SK-N-DZ (cell line): ENCODE measurements at places on chromosomes 6 and 20.

DNA sequence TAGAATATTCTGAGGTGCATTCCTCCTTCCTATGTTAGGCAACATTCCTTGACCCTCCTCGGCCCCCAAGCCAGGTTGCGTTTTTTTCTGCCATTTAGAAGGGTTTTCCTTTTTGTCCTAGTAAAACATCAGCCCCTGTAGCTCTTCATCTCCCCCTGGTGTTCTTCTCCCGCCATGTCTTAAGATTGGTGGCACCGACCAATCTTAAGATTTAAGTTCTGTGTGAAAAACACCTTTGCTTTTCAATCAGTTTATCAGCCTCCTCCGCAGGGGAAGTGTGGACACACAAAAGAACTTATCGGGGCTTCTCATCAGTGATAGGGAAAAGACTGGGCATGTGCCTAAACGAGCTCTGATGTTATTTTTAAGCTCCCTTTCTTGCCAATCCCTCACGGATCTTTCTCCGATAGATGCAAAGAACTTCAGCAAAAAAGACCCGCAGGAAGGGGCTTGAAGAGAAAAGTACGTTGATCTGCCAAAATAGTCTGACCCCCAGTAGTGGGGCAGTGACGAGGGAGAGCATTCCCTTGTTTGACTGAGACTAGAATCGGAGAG, 719 bp upstream of the EDN1 start:
- peak; percentile 32 for DNase-seq

DNA sequence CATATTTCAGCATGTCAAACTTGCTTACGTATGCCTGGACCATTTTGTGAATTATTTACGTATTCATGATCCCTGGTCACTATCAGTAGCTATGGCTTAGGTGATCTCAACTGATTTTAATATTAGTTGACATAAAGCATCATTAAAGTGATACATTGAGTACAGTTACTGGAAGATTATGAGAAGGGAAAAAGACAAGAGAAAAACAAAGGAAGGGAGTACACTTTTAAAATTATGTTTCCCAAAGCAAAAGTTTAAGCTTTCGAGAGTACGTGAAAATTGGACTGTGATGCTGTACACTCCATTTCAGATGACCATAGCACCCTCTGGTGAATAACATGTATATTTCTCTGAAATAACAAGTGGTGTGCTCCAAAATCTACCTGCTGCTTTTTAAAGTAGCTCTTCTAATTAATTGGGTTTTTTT, 215.0 kb upstream of the HSF2 start:
- peak; percentile 20 for DNase-seq

- DNase-seq, result no peak
These were observed 26.0 kb upstream of the SYNDIG1 start for GRCh38 chr20:24443436-24443835.

DNA sequence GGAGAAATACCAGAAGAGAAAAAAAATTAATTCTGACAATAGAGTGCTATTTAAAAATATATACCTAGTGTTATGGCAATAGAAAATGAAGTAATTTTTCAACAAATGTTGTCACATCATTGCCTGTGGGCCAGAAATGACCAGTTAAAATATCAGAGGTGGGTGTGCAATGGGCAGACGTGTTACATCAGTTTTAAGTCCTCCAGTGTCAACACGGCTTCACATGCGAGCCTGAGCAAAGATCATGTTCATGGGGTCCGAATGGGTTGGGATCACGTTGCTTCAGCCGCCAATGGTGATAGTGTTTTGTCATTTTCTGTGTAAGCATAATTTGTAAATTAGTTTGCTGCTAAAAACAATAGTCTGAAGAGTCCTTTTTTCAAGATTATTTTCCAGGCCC, 27.5 kb downstream of the TMEM200A start:
- no peak for DNase-seq

- DNase-seq, result no peak
These were observed 74.5 kb downstream of the HUS1B start for GRCh38 chr6:582370-582769.

DNA sequence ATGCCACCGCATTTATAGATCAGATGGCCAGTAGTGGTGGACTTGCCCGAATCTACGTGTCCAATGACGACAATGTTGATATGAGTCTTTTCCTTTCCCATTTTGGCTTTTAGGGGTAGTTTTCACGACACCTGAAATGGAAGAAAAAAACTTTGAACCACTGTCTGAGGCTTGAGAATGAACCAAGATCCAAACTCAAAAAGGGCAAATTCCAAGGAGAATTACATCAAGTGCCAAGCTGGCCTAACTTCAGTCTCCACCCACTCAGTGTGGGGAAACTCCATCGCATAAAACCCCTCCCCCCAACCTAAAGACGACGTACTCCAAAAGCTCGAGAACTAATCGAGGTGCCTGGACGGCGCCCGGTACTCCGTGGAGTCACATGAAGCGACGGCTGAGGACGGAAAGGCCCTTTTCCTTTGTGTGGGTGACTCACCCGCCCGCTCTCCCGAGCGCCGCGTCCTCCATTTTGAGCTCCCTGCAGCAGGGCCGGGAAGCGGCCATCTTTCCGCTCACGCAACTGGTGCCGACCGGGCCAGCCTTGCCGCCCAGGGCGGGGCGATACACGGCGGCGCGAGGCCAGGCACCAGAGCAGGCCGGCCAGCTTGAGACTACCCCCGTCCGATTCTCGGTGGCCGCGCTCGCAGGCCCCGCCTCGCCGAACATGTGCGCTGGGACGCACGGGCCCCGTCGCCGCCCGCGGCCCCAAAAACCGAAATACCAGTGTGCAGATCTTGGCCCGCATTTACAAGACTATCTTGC, 725 bp downstream of the EEF1A1 start:
- peak; percentile 38 for DNase-seq

GRCh38 chr6:127164036-127164435, 45.6 kb downstream of the RSPO3 start:
- no peak for DNase-seq

- DNase-seq, result no peak
These were observed 110.4 kb upstream of the BMP2 start for GRCh38 chr20:6657111-6657510.

GRCh38 chr20:12395353-12395752, 477.7 kb downstream of the BTBD3 start:
- no peak for DNase-seq

DNA sequence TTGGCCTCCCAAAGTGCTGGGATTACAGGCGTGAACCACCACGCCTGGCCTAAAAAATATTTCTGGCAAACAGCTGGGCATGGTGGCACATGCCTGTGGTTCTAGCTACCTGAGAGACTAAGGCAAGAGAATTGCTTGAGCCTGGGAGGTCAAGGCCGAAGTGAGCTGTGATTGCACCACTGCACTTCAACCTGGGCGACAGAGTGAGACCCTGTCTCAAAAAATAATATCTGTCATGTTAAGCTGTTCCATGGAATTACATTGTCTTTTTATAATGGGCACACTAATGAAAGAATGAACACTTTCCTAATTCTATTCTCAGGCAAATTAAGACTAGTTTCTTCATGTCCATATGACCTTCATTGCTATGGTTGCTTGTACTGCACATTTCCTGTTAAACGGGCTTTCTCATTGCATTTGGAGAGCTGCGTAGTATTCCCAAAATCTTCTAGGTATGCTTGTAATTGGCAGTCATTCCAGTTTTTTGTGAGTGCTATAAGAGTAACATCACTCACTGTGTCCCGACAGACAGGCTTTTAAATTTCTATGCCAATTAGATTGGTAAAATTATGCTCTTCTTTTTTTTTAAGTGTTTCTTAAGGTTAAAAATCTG, 12.1 kb downstream of the AMD1 start:
- no peak for DNase-seq

GRCh38 chr6:107867302-107867615, 43.1 kb upstream of the SCML4 start:
- DNase-seq, result no peak

DNA sequence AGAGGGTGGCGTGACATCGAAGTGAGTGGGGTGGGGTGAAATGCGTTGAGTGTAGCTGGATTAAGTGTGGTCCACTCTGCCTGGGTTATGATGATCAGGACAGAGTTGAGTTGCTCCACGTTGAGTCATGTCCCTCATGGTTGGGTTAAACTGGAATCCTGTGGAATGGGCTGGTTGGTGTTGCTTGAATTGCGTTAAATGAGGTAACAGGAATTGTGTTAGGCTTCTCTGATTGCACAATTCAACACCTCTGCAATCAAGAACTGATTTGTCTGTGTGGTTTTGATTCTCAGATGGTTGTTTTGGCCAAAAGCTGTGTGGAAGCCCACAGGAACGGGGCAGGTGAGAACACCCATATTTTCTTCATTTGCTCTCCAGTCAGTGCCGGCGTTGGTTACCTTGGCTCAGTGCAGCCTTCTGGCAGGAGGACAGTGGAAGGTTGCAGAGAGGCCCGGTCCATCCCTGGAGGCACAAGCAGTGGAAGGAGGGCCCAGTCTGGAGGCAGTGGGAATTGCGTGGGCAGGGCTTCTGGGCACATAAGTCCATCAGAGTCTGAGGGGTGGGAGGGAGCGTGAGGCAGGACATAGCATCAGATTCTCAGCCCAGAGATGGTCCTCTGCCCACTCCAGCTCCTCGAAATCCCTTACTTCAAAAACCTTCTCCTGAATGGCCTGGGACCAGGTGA, 11.6 kb downstream of the NOTCH4 start:
- no peak for DNase-seq

GRCh38 chr6:137227871-137228302, 8.7 kb upstream of the IFNGR1 start:
- no peak for DNase-seq

DNA sequence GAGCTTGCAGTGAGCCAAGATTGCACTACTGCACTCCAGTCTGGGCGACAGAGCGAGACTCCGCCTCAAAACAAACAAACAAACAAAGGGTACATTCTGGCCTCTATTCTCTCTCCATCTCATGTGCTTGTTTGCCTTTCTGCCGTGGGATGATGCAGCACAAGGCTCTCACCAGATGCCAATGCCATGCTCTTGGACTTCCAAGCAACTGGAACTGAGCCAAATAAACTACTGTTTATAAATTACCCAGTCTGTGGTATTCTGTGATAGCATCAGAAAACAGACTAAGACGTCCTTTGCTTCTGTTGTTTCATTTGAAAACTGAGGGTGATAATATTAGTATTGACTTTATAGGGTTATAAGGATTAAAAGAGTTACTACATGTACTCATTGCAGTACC, 3.6 kb upstream of the BRD2 start:
- no peak for DNase-seq

GRCh38 chr20:40196846-40197436, 492.1 kb downstream of the MAFB start:
- no peak for DNase-seq

DNA sequence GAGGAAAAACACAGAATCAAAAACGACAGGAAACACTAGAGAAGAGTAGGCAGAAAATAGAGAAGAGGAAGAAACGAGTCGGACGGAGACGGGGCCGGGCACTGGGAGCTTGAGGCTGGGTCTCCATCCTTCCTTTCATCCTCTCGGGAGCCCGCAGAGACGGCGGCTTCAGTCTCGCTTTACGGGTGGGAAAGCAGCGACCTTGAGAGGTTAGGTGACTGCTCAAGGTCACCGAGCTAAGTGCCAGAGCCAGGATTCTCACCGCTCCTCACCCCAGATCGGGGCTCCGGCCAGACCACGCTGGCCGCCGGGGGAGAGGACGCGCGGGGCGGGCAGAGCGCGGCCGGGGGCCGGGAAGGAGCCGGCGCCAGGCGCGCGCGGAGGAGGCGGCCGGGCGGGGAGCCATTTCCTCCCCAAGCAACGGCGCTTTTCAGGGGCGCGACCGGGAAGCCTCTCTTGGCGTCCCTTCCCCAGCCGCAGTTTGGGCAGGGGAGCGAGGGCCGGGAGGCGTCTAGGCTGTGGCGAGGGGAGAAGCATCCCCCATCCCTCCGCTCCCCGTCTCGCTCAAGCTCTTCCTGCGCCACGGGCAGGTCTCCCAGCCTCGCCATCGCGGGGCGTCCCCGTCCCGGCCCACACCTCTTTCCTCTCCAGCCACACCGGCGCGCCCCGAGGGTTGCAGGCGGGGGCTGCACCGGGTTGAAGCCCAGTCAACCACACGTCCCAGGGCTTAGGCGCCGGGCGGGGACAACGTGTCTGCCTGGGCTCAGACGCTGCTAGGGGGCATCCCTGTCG, 24.1 kb upstream of the MAP3K7 start:
- peak; percentile 78 for DNase-seq

DNA sequence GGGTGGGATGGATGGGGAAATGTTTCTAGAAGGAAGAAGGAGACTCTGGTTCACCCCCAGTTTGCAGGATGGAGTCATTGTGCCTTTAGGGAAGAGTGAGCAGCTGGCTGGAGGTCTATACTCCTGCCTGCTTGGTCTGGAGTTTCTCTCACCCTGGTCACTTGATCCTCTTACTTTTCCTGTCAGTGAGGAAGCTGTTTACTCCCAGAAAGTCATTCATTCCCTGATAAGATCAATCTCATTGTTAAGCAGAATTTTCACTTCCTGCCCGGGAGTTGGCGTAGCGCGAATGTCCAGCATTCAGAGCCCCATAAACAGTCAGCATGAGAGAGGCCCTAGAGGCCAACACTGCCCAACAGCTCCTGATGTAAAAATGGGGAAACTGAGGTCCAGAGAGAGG, 70.4 kb upstream of the SIRPA start:
- no peak for DNase-seq

DNA sequence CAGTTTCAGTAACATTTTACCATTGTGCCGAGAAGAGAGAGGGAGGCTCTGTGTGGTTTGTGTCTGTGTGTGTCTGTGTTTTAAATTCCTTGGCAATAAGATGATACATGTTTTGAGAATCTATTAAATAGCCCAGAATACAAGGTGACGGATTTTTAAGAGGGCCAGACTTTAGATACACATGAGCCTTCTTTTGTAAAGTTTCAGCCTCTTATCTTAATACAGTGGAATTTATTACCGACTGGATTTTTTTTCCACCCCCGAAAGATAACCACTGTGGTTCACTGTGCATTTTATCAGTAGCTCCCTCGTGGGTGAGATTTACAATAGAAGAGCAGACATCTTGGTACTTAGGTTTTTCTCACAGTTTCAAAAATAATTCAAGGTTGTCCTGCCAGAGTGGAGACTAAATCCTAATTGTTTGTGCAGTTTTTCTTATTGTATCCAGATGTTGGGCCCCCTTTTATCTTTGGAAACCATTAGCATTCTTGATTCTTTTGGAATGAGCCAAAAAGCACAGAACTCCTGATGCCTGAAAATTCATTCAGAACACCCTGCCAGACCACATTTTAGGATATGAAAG, 49.9 kb downstream of the STK4 start:
- DNase-seq, result no peak

DNA sequence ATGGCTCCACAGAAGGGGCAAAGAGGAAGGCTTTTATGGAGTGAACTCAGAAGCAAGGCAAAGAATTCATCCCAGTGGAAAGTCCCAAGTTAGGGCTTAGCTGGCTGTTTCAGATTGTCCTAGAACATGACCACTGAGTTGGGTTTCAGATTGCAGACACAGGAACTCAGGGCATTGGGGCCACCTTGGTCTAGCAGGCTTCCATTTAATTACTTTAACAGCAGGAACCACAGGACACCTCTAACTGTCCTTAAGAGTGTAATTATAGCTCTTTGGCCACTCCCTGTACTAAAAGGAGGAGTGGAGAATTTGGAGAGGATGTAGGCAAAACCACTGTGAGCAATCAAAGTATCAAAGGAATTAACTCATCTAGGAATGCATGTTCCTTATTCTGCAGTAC, 150.6 kb upstream of the AGPAT4 start:
- no peak for DNase-seq

GRCh38 chr20:12053353-12053752, 135.7 kb downstream of the BTBD3 start:
- no peak for DNase-seq
